ENCODE measurements at places on chromosomes 7 and 10.

- no peak for DNase-seq
These were observed 81.2 kb upstream of the SORCS3 start for GRCh38 chr10:104559935-104560334.

DNA sequence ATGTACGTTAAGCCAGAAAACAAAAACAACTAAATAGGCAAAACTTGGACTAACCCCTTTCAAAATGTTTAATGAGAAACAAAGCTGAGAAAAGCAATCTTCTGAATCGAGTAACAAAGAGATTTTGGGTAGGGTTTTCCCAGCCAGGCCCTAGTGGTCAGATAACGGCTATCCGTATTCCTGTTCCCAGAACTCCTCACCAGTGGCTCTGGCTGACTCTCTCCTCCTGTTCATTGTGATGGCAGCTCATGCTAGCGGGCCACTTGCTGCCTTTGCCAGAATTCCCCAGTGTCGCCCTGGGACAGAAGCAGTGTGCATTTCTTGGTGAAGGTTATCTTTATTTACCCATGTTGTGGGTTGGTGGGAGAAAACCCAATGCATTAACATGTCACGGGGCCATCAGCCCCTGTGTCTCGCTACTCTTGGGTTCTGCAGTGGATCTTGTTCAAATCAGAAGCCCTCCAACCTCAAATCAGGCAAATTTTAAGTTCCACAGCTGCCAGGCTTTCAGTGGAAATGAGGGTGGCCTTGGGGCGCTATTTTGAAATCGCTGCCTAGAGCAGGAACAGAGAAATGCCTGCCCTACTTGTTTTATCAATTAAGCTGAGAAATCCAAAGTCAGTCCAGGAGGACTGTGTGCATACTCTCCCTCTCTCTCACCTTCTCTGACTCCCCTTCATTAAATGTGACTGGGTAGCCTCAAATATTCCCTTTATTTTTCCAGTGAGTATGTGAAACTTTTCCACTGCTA, 164.5 kb upstream of the NPVF start:
- no peak for DNase-seq

GRCh38 chr10:122232769-122233168, 38.3 kb upstream of the BTBD16 start:
- peak; percentile 92 for DNase-seq

- no peak for DNase-seq
These were observed 57.6 kb downstream of the ADCYAP1R1 start for GRCh38 chr7:31109751-31110150.

GRCh38 chr10:25646371-25646770, 287.7 kb upstream of the MYO3A start:
- no peak for DNase-seq
